Renal cortex interstitium (tissue), 15 donors: ENCODE measurements at places on chromosomes 3 and 15.

GRCh38 chr15:89770041-89770440 lies 6.1 kb upstream of the MESP2 start:
- DNase-seq, result no peak

- DNase-seq, result no peak
Measured at GRCh38 chr15:57227899-57228298, 148.4 kb upstream of the CGNL1 start.

GRCh38 chr15:45635191-45635638 lies 386 bp downstream of the SQOR start:
- peak; percentile 38 for DNase-seq

- DNase-seq, result no peak
Measured at GRCh38 chr3:15520185-15520584, 1.3 kb downstream of the COLQ start.

- no peak for DNase-seq
Measured at GRCh38 chr15:31590609-31591008, 264.0 kb downstream of the KLF13 start.

- no peak for DNase-seq
Measured at GRCh38 chr3:126418661-126419131, 24.0 kb downstream of the CFAP100 start.

GRCh38 chr3:40313975-40314860 lies 4.7 kb downstream of the EIF1B start:
- no peak for DNase-seq

GRCh38 chr3:414063-414462 lies 217.5 kb downstream of the CHL1 start:
- DNase-seq, result no peak

DNA sequence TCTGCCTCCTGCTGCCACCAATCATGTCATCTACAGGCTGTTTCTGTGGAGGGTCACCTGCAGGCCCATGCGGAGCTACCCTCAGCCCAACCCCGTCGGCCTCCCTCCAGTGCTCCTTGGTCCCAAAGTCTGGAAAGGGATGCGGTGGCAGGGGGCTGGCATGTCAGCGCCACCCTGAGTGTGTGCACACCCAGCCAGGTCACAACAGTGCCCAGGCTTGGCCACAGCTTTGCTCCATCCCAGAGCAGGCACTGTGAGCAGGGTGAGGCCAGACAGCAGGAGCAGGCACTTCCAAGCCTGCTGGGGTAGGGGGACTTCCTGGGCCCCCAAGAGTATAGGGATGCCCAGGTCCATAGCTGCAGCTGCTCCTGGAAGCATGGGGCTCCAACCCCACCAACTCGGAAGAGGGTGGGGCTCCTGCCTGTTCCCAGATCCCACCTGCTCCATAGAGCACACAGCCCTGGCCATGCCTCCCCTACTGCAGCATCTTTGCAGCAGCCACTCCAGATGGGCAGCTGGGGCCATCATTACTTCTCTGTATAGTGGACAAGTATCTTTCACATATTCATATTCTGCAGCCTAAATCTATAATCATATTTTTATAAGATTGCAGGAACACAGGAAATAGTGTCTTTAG lies 109.3 kb downstream of the CBLB start:
- no peak for DNase-seq

DNA sequence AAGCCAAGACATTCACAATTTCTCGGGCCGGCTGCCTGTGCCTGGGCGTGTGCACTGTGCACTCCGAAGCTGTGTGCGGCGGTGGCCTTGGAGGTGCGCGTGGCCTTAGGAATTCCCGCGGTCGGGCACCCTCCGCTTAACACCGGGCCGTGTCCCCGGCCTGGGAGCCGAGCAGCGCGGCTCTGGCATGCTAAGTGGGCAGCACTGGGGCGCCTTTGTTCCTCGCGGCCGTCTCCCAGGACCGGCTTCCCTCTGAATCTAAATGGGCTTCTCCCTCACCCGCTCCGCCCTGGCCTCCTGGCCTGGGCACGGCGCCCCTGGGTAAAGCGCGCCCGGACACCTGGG lies 498 bp upstream of the ARNT2 start:
- DNase-seq, result no peak

DNA sequence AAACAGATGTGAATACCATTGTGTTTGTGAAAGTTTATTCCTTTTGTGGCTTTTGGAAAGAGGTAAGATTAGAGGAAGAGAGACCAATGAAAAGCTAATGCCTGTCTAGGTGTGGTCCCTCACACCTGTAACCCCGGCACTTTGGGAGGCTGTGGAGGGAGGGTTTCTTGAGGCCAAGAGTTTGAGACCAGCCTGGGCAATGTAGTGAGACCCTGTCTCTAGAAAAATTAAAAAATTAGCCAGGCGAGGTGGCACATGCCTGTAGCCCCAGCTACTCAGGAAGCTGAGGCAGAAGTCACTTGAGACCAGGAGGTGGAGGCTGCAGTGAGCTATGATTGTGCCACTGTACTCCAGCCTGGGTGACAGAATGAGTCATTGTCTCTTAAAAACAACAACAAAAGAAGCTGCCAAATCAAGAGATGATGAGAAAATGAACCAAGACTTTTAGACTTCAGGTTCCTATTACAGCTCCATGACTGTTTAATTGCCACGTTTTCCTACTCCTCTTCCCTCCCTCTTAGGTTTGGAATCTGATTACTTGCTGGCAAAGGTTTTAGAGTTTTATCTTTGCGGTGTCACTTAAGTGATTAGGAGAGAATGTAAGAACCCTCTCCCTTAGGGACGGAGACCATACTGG lies 68.7 kb downstream of the CGNL1 start:
- no peak for DNase-seq

GRCh38 chr15:69760890-69761568 lies 308.4 kb downstream of the RPLP1 start:
- no peak for DNase-seq

DNA sequence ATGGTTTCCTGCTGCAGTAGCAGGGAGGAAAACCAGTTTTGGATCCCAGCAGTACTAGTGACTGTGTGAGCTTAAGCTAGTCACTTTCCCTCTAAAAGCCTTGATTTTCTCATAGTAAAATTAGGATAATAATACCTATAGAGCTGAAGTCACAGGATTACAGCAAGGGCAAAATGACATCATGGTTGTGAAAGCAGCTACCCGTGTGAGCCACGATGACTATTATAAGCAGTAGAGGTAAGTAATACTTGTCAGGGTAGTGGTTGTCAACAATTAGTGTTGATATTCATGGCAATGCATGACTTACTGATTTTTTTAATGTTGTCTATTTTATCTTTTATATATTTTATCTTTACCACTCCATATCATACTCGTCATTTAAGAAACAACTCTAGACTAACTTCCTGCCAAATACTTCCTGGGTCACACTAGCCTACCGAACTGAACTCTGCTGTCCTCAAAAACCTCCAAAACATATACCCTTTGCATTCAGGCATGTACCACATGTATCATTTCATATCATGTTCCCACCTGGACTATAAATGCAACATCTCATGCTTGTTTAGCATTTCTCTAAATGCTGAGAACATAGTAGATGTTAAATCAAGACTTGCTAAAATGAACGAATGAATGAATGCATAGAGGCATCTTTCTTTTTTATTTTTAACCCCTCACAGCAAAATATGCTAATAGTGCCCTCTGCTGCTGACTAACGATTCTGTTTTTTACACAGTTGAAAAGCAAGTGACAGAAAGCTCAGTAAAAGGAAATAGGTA lies 172.6 kb downstream of the P3H2 start:
- DNase-seq, result no peak

- DNase-seq, result no peak
Measured at GRCh38 chr15:49435174-49435573, 12.1 kb downstream of the FGF7 start.

DNA sequence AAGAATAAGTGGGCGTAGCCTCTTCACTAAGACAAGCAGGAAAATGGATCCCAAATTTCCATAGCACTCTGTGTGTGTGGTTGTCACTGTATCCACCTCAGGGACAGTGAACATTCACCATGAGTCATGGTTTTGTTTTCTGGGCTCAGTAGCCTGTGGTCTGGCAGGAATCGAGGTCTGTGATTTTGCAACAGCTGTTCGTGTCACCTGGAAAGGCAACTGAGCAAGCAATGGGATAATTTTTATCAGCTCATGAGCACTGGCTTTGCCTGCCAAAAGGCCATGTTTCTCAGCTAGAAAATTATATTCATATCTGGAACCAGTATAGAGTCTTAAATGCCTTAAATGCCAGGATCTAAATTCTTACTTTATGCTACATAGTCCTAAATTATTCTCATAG lies 60.9 kb downstream of the STRIT1 start:
- DNase-seq, result no peak

- no peak for DNase-seq
Measured at GRCh38 chr3:123634149-123635051, 49.5 kb upstream of the HACD2 start.

DNA sequence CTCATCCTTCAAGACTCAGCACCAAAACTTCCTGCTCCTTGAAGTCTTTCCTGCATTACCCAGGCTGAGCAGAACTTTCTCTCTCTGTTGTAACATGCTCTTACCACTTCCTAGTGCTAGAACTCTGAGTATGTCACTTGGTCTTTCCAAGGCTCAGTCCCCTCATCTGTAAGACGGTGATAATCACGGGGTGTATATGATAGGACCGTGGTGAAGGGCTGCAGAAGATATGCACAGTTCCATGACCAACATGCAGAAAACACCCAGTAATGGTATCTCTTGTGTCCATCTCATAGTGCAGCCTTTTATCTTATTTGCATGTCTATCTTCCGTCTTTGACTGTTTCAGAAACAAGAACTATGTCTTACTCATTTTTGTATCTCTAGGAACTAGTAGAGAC lies 154.5 kb downstream of the ZNF621 start:
- DNase-seq, result no peak

- no peak for DNase-seq
Measured at GRCh38 chr3:158200955-158201354, 91.1 kb downstream of the RSRC1 start.

GRCh38 chr3:119751423-119751822 lies 30.5 kb upstream of the NR1I2 start:
- DNase-seq, result no peak

- no peak for DNase-seq
Measured at GRCh38 chr3:127413318-127413673, 125.5 kb upstream of the PRR20G start.

- DNase-seq, result no peak
Measured at GRCh38 chr3:126926684-126927400, 56.1 kb upstream of the PLXNA1 start.

DNA sequence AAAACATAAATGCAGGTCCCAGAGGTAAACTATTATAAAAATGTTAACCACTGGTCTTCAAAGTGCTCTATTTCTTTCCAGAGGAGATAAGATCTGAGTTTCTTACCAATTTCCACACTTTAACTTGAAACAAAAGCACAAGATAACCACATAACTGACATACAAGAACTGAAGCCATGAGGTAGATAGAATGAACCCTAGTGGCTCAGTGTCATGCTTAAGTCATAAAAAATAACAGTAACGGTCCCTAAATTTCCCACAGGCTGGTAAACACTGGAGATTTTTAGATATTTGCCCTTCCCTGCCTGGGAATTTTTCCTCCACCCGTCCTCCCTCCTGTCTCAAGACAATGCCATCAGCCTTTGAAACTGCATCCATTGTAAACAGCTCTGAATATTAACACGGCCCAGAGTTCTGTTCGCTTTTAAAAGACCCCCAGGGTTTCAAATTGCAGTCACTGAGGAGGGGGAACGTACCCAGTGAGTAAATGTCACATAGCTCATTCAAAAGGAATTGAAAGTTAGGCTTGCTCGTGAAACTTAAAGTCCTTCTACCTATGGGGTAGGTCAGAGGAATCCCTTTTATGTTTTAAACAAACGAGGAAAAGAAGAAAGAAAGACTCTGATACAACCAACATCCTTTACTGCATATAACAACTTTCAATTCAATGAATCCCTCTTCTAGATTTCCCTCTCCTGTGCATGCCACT lies 5.7 kb downstream of the LRIG1 start:
- no peak for DNase-seq

GRCh38 chr15:101310161-101310480 lies 15.1 kb upstream of the SNRPA1 start:
- DNase-seq, result no peak

GRCh38 chr3:73045391-73045790 lies 16.1 kb upstream of the EBLN2 start:
- no peak for DNase-seq

GRCh38 chr3:43753741-43754715 lies 63.3 kb downstream of the ABHD5 start:
- DNase-seq, result no peak

- no peak for DNase-seq
Measured at GRCh38 chr3:137988152-137988551, 21.8 kb upstream of the CLDN18 start.

DNA sequence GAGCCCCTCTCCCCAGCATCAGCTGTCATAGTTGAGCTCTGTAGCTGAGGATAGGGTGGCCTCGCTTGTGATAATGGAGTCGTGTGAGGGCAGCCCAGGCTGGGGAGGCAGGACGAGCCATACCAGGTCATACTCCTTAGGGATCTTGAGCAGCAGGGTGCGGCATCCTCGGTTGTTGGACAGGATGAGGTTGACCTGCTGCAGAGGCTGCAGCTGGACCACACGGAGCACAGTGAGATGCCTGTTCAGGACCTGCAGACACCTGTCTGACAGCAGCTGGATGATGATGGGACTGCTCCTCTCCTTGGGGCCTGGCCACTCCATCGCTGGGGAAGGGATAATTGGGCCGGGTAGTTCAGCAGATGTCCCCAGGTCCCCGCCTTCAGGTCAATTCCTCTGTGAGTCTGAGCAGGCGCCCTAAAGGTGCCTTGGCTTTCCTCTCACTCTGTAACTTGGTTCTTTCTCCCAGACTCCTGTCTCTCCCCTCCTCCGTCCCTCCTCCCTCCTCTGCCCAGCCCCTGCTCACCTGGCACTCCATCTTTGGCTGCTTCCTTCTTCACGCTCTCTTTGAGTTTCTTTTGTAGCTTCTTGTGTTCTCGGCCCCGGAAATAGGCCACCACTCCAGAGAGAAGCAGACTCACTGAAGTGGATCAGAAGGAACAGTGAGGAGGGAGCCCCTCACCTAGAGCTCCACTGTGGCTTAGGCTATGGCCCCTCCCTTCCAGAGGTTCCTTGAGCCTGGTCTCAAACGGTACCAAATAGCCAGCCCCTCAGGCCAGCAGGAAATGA lies 7.8 kb downstream of the DUOX2 start:
- no peak for DNase-seq

DNA sequence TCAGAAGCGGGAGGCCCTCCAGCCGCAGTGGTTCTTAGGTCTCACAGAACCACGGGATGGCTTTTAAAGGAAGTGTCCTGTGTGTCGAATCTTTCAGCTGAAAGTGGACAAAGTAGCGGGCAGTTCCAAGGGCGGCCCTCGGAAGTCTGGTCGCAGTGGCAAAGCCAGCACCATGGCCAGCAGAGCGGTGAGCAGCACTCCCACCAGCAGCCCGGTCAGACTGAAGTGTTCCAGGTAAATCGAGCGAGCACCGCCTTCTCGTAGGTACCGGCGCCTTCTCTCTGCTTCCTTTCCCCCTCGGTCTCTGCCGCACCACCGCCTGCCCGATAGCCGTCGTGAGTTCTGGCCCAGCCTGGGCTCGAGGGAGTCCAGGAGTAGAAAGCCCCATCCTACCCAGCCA lies 103.6 kb upstream of the ABHD17C start:
- no peak for DNase-seq

- DNase-seq, result no peak
Measured at GRCh38 chr15:32824777-32825176, 107.0 kb downstream of the GREM1 start.

- no peak for DNase-seq
Measured at GRCh38 chr3:25728101-25728500, 55.1 kb downstream of the NGLY1 start.

- DNase-seq, result no peak
Measured at GRCh38 chr3:108669208-108669607, 79.7 kb downstream of the DZIP3 start.
